ENCODE measurements at places on chromosomes 2 and 18. TPM values are rescaled to one million over a fixed set of nuclear protein-coding genes. Genes with fewer than 3 reads are reported as not detected.

- DNase-seq, result no peak
Observed at GRCh38 chr18:70469916-70470315, 181.1 kb downstream of the SOCS6 start.

DNA sequence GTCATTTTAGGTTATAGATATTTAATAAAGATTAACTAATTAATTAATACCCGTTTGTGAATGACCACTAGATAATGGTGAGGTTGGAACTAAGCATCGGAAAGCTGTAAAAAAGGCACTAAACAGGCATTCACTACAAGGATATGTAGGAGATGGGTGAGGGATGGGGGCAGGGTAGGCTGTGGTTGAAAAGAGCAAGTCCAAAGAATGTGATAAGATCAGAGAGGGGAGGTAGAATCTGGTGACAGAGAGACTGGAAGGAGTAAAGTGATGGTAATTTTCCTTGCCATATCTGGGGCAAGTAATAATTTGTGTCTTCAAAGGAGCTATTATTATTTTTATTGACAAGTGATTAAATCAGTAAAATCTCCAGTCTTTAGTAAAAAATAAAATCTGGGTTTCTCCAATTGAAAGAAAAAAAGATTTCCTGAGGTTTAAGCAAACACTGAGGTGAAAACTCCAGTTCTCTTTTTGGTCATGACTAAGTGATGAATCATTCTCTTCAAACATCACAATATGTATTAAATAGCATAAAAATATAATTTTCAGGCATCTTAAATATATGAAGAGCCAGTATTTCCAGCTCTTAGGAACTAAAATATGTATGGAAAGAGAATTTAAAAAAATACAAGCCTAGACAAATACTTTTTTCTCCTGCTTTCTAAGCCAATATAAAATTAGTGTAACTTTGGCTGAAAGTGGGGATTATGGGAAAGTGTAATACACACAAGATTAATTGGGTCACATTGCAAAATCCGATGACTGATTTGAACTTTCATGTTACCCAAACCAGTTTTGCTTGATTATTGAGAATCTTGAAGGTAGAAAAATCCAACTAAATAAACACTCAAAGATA lies 259.1 kb upstream of the RBMS1 start:
- no peak for DNase-seq

- no peak for DNase-seq
Observed at GRCh38 chr2:25692737-25693445, 19.5 kb upstream of the DTNB start.

- DNase-seq, result no peak
Observed at GRCh38 chr18:3867864-3868311, 417.9 kb downstream of the TGIF1 start.

- no peak for DNase-seq
Observed at GRCh38 chr2:11631462-11631861, 38.5 kb downstream of the NTSR2 start.

DNA sequence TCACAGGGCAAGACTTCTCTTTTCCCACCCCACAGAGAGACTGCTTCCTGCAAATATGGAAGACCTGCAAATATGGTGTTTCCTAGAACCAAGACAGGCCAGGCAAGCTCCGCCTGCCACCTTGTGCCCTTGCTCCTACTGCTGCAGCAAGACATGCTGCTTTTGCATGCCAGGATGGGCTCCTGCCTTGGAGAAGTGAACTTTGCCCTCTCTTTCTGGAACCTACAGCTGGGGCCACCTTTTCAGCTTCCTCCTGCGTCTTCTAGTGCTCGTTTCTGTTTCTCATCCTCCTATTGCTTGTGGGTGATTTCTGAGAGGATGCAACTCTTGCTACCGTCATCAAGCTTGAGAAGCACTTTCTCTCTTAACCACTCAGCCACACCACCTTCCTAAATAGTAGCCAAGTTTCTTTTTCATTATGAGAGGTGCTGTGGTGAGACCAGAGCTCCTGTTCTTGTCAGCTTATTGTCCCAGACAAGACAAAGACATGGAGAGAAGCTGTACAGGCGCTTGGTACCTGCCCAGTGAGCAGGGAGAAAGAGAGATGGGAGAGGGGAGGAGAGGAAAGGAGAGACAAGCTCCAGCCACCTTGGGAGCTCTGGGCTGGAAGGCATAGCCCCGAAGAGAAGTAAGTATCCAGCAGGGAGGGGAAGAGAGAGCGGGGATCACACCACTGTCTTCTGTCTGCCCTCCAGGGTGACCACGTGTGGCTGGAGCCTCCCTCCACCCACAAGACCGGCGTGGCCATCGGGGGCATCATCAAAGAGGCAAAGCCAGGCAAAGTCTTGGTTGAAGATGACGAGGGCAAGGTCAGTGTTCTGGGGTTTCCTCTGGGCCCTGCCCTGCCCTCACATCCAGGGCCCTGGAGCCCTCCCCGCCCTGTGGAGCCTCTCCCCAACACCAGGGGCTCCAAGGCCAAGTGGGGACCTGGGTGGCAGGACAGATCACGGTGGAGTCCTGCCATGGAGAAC lies 28.3 kb downstream of the MYO7B start:
- DNase-seq, result no peak

DNA sequence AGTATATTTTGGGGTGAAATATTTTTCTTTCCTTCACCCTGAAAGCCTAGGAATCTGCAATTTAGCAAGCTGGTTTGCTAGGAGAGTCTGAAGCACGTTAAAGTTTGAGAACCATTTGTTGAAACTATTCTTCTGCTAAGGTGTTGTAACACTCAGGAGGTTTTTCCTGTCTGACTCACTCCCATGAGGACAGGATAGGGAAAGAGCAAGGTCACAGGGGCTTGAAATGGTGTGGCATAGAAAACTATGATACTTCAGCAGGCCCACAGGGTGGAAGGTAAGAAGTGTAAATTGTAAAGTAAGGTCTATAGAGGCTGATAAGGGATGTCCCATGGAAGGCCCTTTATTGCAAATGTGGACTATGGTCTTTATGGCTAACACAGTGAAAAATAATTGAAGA lies 177.7 kb upstream of the ZC3H15 start:
- no peak for DNase-seq

DNA sequence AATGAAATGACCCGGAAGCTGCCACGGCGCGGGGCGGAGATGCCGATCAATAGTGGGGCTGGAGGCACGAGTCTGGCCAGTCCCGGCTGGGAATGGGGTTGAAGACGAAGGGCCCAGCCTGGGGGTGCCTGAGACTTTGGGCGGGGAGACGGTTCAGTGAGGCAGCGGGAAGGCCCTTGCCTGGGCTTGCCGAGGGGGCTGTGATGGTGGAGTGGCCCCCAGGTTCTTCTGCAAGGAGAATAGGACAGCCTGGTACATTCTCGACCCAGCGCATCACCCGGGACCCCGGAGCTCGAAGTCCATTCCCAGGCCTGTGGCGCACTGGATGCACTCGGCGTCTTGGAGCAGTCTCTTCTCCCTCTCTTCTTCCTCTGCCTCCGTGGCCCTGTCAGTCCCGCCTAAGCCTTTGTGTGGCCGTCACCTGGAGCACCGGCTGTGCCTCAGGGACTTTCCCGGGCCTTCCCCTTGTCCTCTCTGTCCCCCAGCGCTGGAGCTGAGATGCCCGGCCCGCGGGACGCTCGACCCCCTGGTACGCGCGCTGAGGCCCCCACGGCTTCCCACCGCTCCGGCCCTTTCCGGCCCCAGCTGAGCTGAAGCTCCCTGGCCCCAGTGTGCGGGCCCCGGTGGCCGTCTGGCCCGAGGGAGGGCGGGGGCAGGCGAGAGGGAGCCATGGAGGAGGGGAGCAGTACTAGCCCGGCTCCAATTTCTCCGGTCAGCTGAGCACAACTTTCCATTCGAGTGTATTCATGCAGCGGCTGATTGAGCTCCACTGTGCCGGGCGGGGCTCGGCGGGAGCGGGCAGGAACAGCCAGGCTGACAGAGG lies 8.0 kb downstream of the SIX3 start:
- DNase-seq, result no peak

GRCh38 chr2:9297807-9298206 lies 91.2 kb downstream of the ASAP2 start:
- DNase-seq, result no peak

DNA sequence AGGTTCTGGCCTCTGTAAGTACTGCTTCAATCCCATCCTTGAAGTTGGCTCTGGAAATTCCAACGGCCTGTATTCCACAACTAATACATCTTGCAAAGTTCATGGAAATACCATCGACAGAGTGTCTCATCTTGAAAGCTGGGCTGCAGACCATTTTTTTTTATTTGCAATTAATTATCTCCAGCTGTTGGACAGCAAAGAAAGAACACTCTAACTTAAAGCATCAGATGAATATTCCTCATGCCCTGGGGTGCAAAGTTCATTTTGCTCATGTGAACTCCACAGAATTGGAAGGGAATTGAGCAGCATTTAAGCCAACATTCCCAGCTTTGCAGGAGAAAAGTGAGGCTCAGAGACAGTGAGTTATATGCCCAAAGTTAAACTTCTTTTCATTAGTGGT lies 96.5 kb upstream of the PIEZO2 start:
- no peak for DNase-seq

GRCh38 chr18:48502906-48503305 lies 35.9 kb upstream of the CTIF start:
- DNase-seq, result no peak

DNA sequence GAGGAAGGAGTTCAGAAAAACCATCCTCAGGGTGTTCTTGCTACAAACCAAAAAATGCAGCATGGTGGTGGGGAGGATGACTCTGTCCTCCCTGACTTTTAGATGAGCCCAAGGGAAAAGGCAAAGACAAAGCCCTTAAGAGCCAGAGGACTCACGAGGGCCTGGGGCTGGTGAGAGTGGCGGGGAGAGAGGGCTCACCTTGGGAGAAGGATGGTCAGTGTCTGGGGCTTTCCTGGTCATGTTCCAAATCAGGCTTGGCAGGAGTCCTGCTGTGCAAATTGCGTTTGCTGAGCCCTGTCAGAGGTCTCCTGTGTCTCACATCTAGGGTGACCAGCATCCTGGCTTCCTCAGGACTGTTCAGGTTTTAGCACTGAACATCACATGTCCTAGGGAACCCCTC lies 4.7 kb downstream of the UGT1A1 start:
- DNase-seq, result no peak

DNA sequence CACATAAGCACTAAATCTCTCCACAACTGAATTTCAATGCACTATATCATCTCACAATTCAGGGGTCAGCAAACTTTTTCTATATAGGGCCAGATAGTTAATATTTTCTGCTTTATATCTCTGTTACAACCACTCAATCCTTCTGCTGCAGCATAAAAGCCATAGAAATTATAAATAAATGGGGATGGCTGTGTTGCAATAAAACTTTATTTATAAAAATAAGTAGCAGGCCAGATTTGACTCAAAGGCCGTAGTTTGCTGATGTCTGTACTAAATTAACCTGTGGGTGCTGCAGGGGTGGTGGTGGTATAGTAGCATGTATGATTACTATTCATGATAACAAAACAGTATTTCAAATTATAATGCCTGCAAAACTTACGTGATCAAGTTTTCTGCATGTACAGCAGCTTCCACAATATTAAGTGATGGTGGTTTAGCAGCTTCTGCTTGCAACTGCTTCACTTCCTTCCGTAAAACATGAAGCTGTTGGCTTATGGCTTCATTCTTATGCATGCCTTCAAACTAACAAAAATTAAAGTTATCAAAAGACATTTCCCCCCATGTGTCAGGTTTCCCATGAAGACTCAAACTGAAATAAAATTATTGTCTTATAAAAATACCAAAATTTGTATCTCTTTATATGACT lies 64.1 kb downstream of the SIGLEC15 start:
- DNase-seq, result no peak

- no peak for DNase-seq
Observed at GRCh38 chr2:120140866-120141265, 82.3 kb downstream of the TMEM185B start.

- no peak for DNase-seq
Observed at GRCh38 chr2:201343559-201343958, 13.6 kb downstream of the FLACC1 start.

- DNase-seq, result no peak
Observed at GRCh38 chr2:105406221-105406620, 7.4 kb upstream of the FHL2 start.

GRCh38 chr18:7754258-7754657 lies 187.1 kb downstream of the PTPRM start:
- DNase-seq, result no peak

- DNase-seq, result no peak
Observed at GRCh38 chr2:173077506-173078177, 2.0 kb downstream of the MAP3K20 start.

GRCh38 chr2:24827321-24828237 lies 34.4 kb downstream of the CENPO start:
- peak; percentile 78 for DNase-seq

DNA sequence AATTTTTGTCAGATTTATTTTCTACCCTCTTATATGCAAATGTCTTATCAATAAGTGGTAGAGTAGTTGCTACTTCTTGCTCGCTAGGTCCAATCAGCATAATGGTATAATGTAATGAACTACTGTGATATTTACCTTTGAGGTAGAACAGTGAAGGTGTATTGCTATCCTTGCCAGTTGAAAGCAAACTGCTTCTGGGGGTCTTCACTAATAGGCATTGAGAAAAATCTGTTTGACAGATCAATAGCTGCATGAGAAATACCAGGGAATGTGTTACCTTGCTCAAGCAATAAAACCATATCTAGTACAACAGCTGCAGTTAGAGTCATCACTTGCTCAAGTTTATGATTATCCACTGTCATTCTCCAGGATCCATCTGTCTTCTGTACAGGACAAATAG lies 50.1 kb upstream of the EFEMP1 start:
- DNase-seq, result no peak

DNA sequence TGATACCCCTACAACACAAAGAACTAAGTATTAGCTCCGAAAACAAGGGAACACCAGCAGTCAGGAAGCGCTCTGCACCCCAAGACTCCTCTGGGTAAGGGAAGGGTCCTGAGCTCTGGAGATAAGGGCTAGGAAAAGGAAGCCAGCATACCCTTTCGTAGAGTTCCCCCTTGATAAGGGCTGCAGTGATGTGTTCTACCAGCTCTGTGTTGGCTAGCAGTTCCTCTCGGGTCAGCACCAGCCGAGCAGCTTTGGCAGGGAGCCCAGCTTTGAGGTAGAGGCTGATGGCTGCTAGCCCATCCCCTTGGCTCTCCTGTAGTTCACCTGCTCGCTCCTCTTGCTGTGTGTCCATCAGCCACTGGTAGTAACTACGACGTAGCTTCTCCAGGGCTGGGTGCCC lies 18.9 kb downstream of the KRTCAP3 start:
- no peak for DNase-seq

- DNase-seq, result no peak
Observed at GRCh38 chr2:167049659-167050058, 161.4 kb downstream of the XIRP2 start.

GRCh38 chr2:109513749-109514588 lies 99.8 kb downstream of the SEPTIN10 start:
- peak; percentile 57 for DNase-seq

- DNase-seq, result no peak
Observed at GRCh38 chr18:49878015-49878414, 64.7 kb upstream of the ACAA2 start.

- DNase-seq, result no peak
Observed at GRCh38 chr2:1676913-1677820, 67.1 kb downstream of the PXDN start.

- no peak for DNase-seq
Observed at GRCh38 chr2:192438239-192438638, 243.5 kb upstream of the TMEFF2 start.

- no peak for DNase-seq
Observed at GRCh38 chr18:29383311-29384273, 1206.7 kb upstream of the CDH2 start.

- DNase-seq, result no peak
Observed at GRCh38 chr2:188527141-188527540, 235.5 kb downstream of the GULP1 start.

KCNS3 gene
- 1.2 TPM for total RNA-seq

SCTR gene
- total RNA-seq, result not detected

METTL4 gene
- total RNA-seq, result 16.0 TPM

TCF23 gene
- total RNA-seq, result 8.6 TPM

EPHA4 gene
- total RNA-seq, result 25.1 TPM

CEP192 gene
- total RNA-seq, result 36.1 TPM

CRYGD gene
- total RNA-seq, result 2.4 TPM

FAM110C gene
- total RNA-seq, result 10.1 TPM
